ENCODE measurements at places on chromosomes 5 and 9.

DNA sequence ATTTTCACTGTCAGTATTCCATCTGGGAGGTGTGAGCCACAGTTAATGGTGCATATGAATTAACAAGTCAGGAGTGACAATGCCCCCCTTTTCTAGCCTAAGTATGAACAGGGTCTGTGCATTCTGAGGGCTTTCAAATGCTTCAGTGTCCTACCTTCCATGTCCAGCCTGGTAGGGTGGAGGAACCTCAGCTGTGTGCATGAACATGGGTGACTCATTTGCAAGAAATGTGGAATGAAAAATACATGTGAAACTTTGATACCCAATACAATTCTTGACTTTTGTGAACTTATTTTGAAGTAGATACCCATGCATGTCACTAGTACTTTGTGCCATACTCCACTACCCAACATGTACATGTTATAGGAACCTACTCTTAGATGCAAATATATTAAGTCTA is 375.8 kb downstream of the SEMA5A start:
- DNase-seq, result no peak

- DNase-seq, result no peak
Observed at GRCh38 chr5:80754900-80755299, 100.1 kb upstream of the DHFR start.

GRCh38 chr9:111375062-111375461 is 45.0 kb upstream of the OR2K2 start:
- no peak for DNase-seq

GRCh38 chr9:128523199-128523925 is 18.8 kb downstream of the GLE1 start:
- DNase-seq, result no peak
